ENCODE measurements at places on chromosomes 5 and 9.

DNA sequence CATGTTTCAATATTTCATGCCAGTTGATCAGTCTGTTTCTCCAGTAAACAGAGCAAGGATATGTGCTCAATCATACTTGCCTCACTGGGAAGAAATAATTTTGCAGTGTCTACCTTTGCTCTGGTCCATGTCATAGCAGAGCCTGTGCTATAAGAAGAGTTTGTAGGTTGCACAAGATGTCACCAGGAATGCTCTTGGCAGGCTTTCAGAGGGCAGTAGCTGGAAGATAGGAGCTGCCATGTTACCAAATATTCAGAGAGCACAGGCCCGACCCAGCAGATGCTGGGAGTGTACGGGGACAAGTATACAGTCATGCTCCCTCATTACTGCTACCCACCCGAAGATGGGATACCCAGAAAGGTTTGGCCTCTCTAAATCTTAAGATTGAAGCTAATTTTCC lies 102.7 kb downstream of the UGCG start:
- no peak for DNase-seq

DNA sequence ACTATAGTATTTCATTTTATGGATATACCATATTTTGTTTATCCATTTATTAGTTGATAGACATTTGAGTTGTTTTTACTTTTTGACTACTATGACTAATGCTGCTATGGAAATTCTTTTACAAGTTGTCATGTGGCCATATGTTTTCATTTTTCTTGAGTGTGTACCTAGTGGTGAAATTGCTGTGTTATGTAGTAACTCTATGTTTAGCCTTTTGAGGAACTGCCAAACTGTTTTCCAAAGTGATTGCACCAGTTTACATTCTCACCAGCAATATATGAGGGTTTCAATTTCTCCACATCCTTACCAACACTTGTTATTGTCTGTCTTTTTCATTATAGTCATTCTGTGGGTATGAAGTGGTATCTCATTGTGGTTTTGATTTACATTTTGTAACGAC lies 75.4 kb downstream of the GRIA1 start:
- DNase-seq, result no peak

GRCh38 chr9:112780450-112781036 lies 30.0 kb downstream of the SNX30 start:
- DNase-seq, result no peak

DNA sequence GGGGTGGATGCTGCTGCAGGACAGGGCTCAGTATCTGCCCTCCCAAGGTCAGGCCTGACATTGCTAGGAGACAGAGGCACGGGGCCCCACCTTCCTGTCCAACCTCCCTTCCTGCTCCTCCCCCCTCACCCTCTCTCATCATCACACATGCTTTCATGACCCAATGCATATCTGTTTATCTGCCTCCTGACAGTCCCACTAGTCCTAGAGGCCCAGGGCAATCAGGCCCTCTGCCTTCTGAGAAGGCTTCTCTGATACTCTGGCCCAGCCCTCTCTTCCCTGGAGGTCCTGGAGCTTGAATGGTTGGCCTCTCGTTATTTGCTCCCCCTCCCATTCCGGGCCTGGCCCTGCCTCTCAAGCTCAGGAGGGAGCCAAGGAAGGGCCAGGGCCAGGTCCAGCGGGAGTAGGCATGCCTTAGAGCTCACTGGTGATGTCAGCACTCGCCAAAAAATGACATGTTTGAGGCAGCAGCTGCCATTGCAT lies 90.6 kb upstream of the SAP30L start:
- no peak for DNase-seq

- DNase-seq, result peak; percentile 78
Measured at GRCh38 chr9:137372693-137373610, 50.0 kb downstream of the EXD3 start.

DNA sequence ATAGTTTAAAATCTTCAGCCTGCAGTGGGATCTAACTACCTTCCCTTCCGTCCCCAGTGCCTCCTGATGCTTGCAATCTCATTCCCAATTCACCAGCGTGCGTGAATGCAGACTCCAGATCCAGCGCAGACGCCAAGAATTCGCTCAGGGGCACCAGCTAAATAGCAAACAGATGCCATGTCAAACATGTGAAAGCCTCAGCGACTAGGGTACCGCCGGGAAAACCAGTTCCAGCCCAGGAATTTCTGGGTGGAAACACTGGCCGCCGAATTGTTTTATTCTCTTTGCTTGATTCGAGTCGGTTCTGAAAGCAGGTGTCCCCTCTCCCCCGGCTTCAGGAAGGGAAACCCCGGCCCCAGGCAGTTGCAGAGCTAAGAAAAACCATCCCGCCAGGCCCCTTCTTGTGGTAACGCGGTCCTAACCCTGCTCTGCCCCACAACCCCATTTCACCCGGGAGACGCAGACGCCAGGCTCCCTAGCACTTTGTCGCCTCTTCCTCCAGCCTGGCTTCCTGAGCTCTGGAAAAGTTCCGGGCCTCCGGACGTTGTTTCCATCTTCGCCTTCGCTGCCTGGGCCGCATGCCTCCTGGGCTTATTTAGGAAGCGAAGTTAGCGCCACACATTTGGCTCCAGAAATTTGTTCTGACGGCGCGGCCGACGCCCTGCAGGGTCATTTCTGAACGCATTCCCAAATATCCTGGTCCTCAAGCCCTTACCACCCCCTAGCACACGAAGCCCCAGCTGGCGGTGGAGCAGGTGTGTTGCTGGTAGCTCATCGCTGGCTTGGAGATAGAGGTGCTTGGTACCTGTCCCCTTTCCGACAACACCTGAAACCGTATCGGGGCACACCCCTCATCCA lies 665 bp upstream of the LVRN start:
- no peak for DNase-seq

GRCh38 chr9:123376218-123377071 lies 20.4 kb downstream of the CRB2 start:
- peak; percentile 69 for DNase-seq

- no peak for DNase-seq
Measured at GRCh38 chr5:62506659-62507460, 71.8 kb upstream of the LRRC70 start.

GRCh38 chr5:133794771-133795415 lies 173.5 kb downstream of the C5orf15 start:
- DNase-seq, result no peak

DNA sequence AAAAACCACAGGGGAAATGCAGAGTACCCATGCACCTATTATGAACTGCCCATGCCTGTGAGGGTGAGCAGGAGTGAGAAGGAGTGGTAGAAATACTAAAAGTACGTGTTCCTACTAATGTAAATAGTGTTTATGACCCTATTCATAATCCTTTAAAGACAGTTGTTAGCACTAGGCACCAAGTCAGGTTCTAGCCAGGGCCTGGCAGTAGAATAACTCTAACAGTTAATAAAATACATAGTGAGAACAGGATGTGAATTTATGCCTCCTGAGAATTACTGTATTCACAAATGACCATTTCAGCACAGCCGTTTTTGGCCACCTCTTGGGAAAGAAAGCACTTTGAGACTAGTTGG lies 103.2 kb upstream of the TARS1 start:
- no peak for DNase-seq

GRCh38 chr9:18385696-18386490 lies 88.1 kb upstream of the ADAMTSL1 start:
- no peak for DNase-seq

DNA sequence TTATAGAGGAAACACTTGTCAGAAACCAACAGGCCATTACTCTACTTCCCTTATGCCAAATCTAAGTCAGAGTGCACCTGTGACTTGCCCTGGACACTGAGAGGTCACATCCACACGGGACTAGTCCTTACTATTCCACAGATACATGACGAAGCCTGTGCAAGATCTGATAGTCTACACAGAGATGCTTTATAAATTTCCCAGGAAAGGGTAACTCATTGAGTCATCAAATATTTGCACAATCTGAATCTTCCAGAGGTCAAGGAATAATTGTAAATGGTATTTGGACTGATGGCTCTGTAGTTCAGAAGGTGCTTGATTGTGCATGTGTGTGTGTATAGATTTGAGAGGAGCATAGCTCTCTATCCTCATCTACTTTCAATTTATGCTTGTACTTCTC lies 55.2 kb upstream of the JAK2 start:
- no peak for DNase-seq

- no peak for DNase-seq
Measured at GRCh38 chr5:42960506-42960905, 79.6 kb downstream of the ANXA2R start.

GRCh38 chr9:87179553-87180340 lies 232.4 kb upstream of the GAS1 start:
- no peak for DNase-seq

DNA sequence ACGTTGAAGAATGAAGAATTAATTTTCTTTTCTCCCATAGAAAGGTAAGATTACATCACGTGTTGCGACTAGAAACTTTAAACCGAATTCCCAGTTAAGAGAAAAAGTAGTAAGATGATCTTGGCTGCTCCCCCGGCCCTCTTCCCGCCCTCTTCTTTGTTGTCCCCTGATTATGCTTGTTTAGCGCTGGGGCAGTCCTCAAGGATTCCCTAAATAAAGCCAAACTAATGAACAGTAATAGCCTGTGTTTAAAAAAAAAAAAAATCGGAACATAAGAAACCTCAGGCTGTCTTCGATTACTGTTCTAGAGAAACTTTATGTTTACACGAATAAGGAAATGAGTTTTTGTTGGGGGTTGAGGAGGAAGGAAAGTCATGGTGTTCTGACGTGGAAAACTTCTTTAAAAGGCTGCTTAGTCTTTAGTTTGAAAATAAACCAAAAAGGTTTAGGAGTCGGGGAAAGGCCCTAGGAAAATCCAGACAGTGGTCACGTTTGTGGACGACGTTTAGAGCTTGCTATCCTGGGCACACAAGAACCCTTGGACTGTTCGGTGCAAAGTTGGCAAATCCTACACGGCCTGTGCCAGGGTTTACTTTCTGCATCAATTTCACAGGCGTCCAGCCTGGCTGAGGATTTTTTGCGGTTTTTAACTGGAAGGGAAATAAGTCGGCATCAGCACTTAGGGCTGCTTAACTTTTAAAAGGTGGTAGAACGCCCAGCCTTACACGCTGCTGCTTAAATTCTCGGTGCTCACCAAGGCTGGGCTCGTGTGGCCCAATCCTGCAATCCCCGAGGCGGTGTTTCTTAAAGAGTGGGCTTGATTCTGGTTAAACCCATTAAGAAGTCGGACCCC lies 1.1 kb upstream of the MAT2B start:
- DNase-seq, result peak; percentile 71

GRCh38 chr9:83327750-83328622 lies 210.2 kb downstream of the FRMD3 start:
- DNase-seq, result no peak

DNA sequence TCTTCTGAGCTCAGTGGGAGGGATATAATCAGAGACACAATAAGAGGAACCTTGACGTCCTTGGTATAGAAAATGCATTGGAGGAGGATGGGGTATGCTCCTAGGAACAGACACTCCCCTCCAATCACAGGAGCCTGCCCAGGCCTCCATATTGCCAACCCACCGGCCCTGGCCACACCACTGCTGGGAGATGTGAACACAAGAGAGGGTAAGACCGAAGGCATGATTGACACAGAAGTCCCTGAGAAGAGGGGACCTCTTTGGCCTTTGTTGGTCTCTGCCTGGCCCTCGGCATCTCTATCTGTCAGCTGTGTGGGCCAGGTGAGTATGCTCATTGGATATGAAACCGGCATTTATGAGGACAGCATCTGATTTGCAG lies 62.0 kb downstream of the CRB2 start:
- DNase-seq, result peak; percentile 37

DNA sequence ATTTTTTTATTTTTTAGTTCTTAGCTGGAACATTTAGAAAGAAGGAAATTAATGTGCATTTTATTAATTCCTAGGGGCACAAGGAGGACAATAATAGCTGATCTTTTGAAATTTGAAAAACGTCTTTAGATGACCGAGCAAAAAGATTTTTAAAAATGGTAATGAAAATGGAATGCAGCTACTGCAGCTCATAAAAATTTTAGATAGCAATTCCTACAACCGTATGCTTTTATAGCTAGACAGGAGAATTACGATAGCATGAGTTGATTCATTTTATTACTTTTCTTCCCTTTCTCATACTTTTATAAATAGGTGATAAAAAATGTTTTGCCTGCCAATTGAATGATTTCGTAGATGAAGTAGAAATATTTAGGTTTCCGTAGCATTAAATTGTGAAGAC lies 13.7 kb upstream of the RUFY1 start:
- no peak for DNase-seq

DNA sequence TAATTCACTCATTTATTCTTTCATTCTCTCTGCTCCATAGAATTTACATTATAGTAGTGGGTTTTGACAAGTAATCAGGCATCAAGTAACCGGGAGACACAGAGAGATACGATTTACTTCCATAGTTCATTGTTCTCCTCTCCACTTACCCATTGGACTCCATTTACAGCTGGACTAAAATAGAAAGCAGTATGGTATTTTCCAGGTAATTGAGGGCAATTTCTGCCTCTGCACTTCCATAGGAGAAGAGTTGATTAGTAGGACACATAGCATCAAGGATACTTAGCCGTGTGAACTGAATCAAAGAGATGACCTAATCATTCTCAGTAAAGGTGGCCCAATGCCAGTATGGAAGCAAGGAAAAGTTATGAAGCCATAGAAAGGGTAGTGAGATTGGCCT lies 244.4 kb downstream of the COX7C start:
- DNase-seq, result no peak

DNA sequence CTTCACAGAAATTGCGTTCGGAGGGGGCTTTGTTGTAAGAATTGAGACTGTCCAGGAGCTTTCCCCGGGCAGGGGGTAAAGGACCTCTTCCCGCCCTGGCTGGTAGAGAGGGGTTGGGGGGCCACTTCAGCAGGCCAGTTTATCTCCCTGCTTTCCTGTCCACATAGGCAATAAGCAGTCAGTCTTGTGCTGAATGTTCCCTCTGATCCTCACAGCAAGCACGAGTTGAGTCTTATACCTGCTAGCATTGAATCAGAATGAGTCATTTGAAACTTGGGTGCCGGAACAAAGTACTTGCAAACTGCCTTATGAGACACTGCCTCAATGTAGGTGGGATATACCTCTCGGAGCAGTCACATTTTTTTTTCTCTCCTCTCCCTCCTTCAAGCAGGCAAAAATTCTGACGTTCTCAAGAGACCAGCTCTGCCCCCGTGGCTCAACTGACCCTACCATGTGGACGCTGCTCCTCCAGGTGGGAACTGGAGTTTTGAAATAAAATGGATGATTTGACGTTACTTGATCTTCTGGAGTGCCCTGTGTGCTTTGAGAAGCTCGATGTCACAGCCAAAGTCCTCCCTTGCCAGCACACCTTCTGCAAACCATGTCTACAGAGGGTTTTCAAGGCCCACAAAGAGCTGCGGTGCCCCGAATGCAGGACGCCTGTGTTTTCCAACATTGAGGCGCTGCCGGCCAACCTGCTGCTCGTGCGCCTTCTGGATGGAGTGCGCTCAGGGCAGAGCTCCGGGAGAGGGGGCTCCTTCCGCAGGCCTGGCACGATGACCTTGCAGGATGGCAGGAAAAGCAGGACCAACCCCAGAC lies 1.3 kb downstream of the SH3RF2 start:
- DNase-seq, result no peak

All from left lung (tissue), 14 donors.